Activated CD8-positive, alpha-beta memory T cell treated with anti-CD3 and anti-CD28 coated beads, Interleukin-2, amount 50 U/mL, for 48 hours (primary cell): ENCODE measurements at places on chromosomes 3 and 15.

DNA sequence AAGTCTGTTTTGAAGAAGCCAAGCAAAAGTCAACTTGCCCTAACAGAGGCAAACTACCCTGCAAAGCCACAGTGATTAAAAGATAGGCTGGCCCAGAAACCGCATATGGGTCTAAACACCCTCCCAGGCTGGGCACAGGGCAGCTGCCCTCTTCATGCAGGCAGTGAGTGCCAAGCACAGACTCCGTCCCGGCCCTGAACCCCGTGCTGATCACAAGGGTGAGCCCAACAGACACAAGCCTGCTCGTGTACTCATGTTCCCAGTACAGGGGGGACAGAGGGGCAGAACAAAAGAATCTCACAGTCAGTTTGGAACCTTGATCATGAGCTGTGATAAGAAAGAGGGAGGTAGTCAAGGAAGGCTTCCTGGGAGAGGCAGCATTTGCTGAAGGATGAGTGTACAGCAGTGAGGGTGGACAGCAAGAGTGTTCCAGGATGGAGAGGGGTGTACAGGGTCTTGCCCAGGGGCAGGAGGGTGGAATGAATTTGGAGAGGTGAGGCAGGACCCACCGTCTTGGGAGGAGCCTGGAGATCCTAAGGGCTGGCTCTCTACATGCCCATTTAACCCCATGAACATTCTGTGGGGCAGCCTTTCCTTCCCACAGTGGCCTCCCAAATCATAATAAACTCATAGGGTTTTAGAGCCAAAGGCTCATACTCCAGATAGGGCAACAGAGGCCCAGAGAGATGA lies 43.2 kb upstream of the PRR23E start:
- no peak for DNase-seq

- DNase-seq: no peak
These were observed 11.3 kb upstream of the IL12A start for GRCh38 chr3:159977295-159977694.

GRCh38 chr3:72421126-72421525 lies 427.1 kb downstream of the SHQ1 start:
- no peak for DNase-seq

DNA sequence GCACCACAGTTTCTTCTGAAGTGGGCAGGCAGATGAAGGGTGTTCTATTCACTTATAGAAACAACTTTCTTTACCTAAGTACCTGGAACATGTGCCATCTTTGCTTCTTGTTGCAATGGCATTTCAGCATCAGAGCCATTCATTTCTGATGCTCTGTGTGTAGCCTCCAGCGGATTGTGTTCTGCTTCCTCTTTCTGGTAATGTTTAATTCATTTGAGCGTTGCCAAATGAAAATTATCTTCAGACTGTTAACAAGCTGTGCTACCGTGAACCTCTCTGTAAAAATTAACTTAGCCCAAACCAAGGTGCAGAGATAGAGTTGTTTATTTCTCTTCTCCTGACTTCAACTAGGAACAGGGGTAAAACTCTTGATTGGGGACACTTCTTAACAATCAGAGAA lies 302.0 kb downstream of the EDEM1 start:
- no peak for DNase-seq

DNA sequence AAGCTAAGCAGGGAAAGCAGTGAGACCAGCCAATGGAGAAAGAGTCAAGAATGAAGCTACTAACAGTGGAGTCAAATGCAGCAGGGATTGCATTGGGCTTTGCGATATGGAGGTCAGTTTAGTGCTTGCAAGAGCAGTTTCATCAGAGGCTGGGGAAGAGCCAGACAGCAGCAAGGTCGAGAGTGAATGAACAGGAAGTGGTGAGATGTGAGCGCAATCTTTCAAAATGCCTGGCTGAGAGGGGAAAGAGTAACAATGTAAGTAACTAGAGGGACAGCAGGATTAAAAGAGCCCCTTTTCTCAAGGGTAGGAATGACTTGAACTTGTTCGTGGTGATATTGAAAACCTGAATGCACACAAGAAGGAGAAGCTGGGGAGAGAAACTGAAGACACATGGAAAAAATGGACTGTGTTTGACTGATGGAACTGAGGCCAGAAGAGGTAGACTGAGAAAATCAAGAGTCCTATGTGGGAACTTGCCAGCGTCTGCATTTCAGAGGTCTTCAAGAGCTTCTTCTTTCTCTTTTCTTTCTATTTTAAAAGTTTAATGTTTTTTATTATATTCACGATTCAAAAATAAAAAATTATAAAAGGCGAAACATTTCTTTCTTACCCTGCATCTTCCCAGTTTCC lies 30.6 kb upstream of the GPR160 start:
- no peak for DNase-seq

GRCh38 chr3:23166845-23167244 lies 36.3 kb upstream of the UBE2E2 start:
- no peak for DNase-seq

GRCh38 chr3:8095724-8096123 lies 405.9 kb upstream of the LMCD1 start:
- DNase-seq: no peak

DNA sequence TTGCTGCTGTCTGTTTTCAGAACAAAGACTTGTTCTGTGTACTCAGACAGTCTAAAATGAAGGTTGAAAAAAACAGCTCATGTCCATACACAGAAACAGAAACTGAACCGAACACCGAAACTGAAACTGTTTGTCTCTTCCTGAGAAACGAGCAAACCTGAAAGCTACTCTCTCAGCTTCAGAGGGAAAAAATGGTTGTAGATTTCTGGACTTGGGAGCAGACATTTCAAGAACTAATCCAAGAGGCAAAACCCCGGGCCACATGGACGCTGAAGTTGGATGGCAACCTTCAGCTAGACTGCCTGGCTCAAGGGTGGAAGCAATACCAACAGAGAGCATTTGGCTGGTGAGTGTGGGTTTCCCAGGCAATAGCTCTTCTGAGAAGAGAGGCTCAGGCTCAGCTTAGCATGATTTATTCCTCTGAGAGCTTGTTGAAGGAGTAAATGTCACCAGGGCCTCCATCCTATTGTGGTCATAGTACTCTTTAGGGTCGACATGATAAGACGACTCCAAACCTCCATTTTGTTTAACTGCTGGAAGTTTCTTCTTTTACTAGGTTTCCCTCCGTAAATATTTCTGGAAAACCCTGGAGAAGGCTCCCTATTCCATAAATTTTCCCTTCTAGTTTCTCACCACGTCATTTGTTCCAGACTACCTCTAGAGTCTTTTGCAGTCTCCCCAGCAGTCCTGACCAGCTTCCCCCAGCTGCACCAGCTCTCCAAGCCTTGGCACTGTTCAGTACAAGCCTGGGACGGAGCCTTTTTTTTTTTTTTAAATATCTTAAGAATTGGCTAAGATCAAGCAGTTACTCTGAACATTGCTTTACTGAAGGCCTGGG lies at the start of gene RTP4:
Gene RTP4, plus strand, starts transcription at position 135 of the 838 bp plus-strand sequence. Its CDS starts 57 bp downstream, at position 192.
- DNase-seq: peak; percentile 62

DNA sequence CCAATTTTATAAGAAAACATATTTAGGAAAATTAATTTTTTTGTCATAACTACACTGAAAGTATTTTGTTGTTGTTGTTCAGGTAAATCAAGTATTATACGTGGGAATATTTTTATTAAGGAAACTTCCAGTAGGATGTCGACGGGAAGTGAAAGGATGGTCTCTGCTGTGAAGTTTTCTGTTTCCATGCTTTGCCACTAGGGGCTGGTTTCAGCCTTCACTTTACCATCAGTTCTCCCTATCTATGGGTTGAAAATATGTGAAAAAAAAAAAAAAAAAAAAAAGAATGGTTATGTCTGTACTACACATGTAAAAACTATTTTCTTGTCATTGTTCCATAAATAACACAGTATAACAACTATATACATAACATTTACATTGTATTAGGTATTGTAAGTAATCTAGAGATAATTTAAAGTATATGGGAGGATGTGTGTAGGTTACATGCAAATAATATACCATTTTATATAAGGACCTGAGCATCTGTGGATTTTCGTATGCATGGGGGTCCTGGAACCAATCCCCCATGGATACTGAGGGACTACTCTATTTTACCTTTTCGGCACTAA lies 136.7 kb downstream of the SMAD6 start:
- DNase-seq: no peak

- no peak for DNase-seq
These were observed 25.7 kb upstream of the APEH start for GRCh38 chr3:49648354-49649019.

- no peak for DNase-seq
These were observed 15.4 kb downstream of the DPH3 start for GRCh38 chr3:16249336-16249735.

DNA sequence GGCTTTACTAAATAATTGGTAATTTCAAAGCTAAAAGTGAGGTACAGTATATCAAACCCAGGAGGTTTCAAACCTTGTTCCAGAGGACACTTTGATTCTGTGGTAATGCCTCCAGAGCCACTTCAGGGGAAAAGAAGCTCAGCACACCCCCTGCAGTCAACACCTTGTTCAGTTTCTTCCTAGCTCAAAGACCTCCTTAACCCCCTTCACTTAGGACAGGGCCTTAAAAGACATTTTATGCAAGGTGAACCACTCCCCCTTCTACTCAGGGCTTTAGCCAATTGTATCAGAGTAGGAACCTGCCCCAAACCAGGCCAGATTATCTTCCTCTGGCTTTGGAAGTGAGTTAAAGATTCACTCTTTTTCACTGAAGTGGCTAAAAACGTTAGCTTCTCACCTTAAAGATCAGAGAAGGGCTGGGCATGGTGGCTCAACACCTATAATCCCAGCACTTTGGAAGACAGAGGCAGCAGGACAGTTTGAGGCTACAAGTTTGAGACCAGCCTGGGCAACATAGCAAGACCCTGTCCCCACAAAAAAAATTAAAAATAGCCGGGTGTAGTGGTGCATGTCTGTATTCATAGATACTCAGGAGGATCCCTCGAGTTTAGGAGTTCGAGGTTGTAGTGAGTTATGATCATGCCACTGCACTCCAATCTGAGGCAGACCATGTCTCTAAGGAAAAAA lies 3.4 kb downstream of the DENND6A start:
- DNase-seq: no peak

DNA sequence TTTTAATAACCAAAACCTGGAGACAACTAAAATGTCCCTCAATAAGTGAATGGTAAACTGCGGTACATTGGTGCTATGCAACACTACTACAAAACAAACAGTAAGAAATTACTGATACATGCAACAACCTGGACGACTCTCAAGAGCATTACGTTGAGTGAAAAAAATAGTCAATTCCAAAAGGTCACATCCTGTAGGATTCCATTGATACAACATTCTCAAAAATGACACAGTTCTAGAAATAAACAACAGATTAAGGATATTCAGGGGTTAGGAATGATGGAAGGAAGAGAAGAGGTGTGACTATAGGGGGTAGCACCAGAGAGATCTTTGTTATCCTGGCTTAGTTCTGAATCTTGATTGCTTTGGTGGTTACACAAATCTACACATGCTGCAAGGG lies 72.2 kb downstream of the ZNF148 start:
- no peak for DNase-seq

DNA sequence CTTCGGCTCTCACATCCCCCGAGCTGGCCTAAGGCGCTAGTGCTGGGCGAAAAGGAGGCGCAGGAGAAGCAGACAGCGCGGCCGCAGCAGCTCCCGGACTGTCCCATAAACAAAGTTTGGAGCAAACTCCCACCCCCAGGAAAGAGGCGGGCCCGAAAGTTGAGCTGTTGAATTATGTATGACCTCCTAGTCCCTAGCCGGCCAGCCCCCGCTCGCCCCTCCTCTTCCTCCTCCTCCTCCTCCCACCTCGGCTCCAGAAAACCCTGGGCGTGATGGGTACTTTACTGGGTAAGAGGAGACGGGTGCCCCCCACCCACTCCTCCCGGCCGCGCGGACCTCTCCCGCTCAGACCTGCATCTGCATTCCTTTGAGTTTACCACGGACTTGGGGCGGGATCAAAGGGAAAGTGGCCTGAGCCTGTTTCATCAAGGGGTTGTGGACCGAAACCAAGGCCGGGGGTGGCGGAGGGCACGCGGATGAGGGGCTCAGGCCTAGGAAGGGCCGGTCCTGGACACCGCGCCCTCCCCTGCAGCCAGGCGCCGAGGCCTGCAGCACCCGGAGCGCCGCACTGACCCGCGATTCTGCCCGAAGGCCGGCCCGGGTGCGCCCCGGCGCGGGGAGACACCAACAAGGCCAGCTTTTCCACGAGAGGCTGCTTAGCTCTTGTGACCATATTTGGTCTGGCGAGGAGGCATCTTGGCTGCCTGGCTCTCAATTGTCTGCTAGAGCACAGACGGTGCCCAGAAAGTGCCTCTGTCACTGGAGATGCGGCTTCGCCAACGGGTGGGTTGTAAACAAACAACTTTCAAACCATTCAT lies at the start of gene WWTR1:
Gene WWTR1, minus strand, starts transcription at position 100 of the 818 bp plus-strand sequence. CDS start 719 bp downstream, outside the sequence.
- peak; percentile 70 for DNase-seq

DNA sequence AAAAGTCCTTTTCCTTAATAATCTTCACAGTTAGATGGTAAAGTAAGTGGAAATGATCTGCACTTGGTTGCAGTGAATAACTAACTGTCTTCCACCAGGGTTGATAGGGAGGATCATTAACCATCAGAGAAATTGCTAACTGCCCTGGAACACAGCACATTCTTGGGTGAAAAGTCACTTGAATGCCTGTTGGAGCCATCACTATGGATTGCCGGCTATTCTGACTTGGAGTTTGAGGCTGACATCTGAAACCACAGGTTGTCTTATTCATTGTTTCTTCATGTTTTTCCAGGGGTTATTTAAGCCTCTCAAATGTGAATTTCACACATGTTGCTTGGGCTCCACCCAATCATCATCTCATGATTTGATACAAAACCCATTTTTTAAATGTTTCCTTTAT lies 901.4 kb downstream of the MCTP2 start:
- DNase-seq: no peak

GRCh38 chr3:160140756-160141155 lies 84.5 kb upstream of the C3orf80 start:
- no peak for DNase-seq

DNA sequence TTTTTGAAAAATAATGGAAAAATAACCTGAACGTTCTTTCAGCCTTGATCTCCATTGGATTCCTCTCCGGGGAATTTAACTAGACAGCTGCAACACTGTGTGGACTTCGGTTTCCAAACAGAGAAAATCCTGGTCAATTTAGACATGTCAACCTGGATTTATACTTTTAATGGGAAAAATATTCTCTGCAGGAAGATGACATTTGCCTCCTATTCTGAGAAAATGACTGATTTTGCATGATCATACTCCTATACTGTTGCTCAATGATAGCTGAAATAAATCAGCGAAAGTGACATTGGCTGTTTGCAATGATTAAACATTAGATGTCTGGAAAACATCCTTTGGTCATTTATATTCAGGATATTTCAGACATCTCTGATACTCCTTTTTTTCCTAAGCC lies 94.8 kb downstream of the GABRG3 start:
- no peak for DNase-seq

DNA sequence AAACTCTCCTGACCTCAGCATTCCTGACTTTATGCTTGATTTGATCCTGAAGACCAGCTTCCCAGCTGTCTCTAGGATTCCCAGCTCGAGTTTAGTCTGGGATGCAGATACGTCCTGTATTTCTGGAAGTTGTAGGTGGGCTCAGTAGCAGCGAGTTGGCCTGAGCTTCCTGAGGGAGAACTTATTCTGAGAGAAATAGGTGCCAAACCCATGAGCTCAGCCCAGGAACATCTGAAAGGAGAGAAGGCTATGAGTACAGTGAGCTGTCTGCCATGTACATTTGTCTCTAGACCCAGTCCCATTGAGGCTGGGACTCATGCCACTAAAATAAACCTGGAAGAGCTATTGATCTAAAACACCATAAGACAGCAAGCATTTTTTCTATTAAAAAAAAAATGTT lies 36.6 kb upstream of the SLC9A9 start:
- no peak for DNase-seq

- DNase-seq: no peak
These were observed 254.2 kb downstream of the EBLN2 start for GRCh38 chr3:73315706-73316105.
